ENCODE measurements at places on chromosomes 1 and 21. TPM values are rescaled to one million over a fixed set of nuclear protein-coding genes. Genes with fewer than 3 reads are reported as not detected.
A peak's percentile ranks its signal among the peaks of the same experiment; 100 is the strongest.

DNA sequence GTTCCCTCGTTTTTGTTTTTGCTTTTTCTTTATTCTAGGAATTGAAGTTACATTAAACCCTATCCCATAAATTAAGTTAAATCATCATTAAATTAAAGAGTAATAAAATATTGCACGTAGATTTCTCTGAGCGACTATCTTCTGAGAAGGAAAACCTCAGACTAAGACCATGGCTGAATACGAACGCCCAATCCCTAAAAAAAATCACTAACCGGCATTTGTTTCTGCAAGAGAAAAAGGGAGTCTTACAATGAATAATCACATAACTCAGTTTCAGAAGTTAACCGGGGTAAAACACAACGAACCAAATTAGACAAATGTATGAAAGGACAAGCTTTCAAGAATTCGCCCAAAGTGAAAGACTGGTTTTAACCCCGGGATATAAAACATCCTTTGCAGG, 1.3 kb downstream of the PIK3R3 start:
- DNase-seq: no peak

DNA sequence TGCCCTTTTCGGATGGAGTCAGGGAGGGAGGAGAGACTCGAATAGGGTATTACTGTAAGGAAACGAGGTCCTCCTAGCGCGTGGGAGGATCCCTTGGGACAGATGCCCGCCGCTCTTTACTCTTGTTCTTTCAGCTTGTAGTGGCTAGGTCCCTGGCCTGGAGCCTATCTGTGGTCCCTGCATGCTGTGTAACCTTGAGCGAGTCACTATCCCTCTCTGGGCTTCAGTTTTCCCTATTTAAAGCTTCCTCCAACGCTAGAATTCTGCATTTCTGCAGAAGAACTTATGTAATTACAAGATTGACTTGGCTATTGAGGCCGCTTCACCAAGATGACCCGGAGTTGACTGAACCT, 744 bp downstream of the MIER1 start:
- no peak for DNase-seq

GRCh38 chr1:192534666-192535065, 40.9 kb upstream of the RGS1 start:
- DNase-seq: no peak

DNA sequence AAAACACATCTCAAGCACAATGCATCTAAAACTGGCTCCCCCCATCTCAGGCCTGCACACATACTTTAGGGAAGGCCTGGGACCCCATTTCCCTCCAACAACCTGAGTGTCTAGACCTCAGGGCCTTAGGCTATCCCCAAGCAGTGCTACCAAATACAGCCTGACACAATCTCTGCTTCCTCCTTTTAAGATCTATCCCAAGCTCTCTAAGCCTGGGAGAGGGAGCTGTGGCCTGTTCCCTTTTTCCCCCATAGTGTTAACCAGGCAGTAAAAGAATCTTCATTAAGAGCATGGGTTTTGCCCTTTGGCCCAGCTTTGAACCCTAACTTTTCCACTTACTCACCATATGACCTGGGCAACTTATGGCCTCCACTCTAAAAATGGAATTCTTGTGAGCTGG, 10.8 kb upstream of the COL8A2 start:
- no peak for DNase-seq

GRCh38 chr1:104266612-104267011, 516.9 kb downstream of the AMY1C start:
- DNase-seq: no peak

ASCL5 gene
- not detected for total RNA-seq

GRCh38 chr1:87292684-87293493, 35.8 kb upstream of the LMO4 start:
- peak; percentile 89 for DNase-seq

- DNase-seq: no peak
These were observed 23.1 kb upstream of the RAP1A start for GRCh38 chr1:111596499-111596898.

RBP7 gene
- total RNA-seq: 0.96 TPM

DNA sequence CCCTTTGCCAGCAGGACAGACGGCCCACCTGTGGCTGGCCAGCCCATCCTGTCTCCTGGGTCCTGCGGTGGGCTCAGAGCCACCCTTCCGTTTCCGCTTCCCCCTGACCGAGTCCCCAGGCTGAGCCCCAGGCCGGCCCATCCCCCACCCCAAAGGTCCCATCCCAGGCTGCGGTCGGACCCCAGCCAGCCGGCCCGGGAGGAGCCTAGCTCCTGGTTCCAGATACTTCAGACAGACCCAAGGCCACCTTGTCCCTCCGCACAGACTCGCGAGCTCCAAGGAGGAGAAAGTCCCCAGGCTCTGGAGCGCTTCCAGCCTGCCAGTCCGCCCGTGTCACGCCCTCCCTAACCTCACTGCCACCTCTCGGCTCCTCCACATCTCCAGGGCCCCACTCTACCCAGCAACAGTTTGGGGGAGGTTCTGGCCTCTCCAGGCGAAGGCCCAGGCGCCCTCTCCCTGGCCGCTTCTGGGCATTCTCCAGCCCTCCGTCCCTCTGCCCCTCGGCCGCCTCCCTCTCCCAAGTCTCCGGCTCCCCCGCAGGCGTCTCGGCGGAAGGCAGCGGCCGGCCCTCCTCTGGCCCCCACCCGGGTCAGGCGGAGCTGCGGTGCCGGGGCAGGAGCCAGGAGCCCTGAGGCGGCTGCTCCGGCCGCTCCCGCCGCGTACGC, 835 bp downstream of the LRRN2 start:
- peak; percentile 58 for DNase-seq

DNA sequence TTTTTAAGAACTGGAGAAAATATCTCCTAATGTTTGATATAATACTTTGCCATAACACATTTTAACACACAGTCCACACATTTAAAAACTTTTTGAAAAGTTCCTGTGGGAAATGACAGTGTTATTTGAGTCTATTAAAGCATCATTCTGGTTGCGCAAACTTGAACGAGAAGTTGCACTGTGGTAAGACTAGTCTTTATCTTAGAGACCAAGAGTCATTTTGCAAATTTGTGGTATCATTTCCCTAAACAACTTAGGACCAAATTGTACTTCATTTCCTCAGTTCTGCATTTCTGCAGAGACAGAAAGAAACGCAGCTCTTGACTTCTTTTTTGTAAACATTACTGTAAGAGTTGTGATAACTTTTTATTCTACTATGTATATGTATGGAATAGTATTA, at the start of gene RGS18:
TSS of gene RGS18 (plus strand) at position 282 of the 400 bp plus-strand sequence. CDS start 176 bp downstream, outside the sequence.
- no peak for DNase-seq

PTGER3 gene
- under 0.01 TPM for total RNA-seq
